ENCODE measurements at places on chromosomes 12 and 14. TPM values are rescaled to one million over a fixed set of nuclear protein-coding genes. Genes with fewer than 3 reads are reported as not detected.

DNA sequence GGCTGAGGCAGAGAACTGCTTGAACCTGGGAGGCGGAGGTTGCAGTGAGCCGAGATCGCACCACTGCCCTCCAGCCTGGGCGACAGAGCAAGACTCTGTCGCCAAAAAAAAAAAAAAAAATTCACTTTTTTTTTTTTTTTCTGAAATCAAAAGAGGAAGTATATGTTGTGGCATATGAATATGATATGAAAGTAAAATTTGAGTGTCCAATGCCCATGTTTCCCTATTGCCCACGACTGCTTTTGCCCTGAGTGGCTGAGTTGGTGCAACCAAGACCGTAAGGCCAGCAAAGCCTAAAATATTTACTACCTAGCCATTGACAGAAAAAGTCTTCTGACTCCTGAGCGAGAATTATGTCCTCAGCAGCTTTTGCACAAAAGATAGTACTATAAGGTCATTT lies 101.7 kb upstream of the PARP11 start:
- no peak overlapping the region for H3K27ac ChIP-seq
- H3K27me3 ChIP-seq = peaks cover 3% of the 10 kb centered on the region
- DNase-seq = no peak

- H3K27ac ChIP-seq = no peak overlapping the region
- no peaks in the 10 kb centered on the region for H3K4me1 ChIP-seq
- no peak for DNase-seq
- H3K4me3 ChIP-seq = no peak overlapping the region
- H3K36me3 ChIP-seq = no peaks in the 10 kb centered on the region
- H3K27me3 ChIP-seq = peaks cover 3% of the 10 kb centered on the region
These were observed 102.8 kb upstream of the COCH start for GRCh38 chr14:30771595-30771994.

DNA sequence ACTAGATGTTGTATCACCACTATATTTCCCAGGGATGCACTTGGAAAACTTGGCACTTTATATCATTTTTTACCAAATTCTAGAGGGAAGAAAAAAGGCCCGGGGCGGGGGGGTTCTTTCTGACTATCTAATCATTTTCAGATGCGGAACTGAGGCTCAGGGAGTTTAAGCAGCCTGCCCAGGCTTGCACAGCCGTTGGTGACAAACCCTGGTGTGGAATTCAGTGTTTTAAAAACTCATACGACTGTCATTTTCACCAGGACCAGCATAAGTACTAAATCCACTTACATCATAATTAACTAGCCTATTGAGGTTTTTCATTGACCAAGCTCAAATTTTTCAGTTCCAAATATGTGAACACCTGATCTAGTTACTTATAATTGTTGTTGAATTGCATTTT lies 181.0 kb downstream of the IPO8 start:
- no peaks in the 10 kb centered on the region for H3K4me1 ChIP-seq
- no peak overlapping the region for H3K4me3 ChIP-seq
- H3K27ac ChIP-seq = no peak overlapping the region
- no peaks in the 10 kb centered on the region for H3K36me3 ChIP-seq
- H3K27me3 ChIP-seq = no peaks in the 10 kb centered on the region

Gene SERPINA9
- total RNA-seq = not detected

DNA sequence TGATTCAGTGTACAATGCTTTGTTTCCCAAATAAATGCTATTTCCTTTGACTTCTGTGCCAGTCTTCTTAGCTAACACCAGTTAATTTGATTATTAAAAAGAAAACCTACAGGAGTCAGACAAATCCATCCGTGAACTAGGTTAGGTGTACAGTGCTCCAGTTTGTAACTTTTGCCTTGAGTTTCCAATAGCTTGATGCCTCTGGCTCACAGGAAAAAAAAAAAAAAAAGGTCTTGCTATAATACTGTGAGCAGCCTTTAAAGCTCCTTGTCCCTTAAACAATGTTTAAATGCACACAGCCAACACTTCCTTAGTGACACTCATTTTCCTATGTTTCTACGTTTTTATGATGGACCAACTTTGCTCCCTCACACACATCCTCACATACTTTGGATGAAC lies 71.8 kb upstream of the TMX1 start:
- no peaks in the 10 kb centered on the region for H3K4me1 ChIP-seq
- no peak overlapping the region for H3K27ac ChIP-seq
- no peak for DNase-seq
- no peaks in the 10 kb centered on the region for H3K36me3 ChIP-seq
- H3K27me3 ChIP-seq = no peaks in the 10 kb centered on the region
- H3K4me3 ChIP-seq = no peak overlapping the region

Gene ZNF891
- total RNA-seq = 2.6 TPM

- no peaks in the 10 kb centered on the region for H3K36me3 ChIP-seq
- H3K27ac ChIP-seq = peak overlapping the region; percentile 79
- H3K4me1 ChIP-seq = peaks cover 33% of the 10 kb centered on the region
These were observed 29.3 kb downstream of the SLC7A8 start for GRCh38 chr14:23153851-23154796.

- peak overlapping the region; percentile 32 for H3K27ac ChIP-seq
- H3K4me1 ChIP-seq = peaks cover 67% of the 10 kb centered on the region
- H3K27me3 ChIP-seq = no peaks in the 10 kb centered on the region
- H3K36me3 ChIP-seq = no peaks in the 10 kb centered on the region
- H3K4me3 ChIP-seq = no peak overlapping the region
These were observed 32.2 kb downstream of the SUSD6 start for GRCh38 chr14:69643430-69644200.

DNA sequence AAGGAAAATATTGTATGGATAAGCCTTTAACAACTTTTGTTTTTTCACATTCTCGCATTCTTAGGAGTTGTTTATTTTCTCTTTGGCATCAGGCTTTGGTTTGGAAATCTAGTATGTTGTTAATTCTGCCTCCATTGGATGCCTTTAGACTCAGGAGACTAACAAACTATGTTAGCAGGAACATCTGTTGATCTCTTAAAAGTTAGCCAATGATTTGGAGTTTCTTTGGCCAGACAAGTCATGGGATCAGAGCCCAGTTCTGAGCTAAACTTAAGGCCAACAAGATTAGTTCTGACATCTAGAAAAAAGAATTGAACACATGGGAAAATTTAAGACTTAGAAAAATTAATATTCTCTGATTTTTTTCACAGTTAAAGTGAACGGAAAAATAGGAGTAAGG lies 35.3 kb upstream of the STRAP start:
- no peaks in the 10 kb centered on the region for H3K36me3 ChIP-seq
- H3K4me1 ChIP-seq = no peaks in the 10 kb centered on the region
- no peak for DNase-seq

GRCh38 chr12:10721651-10722501 lies 1.2 kb downstream of the YBX3 start:
- H3K4me3 ChIP-seq = peak overlapping the region; percentile 91
- peak overlapping the region; percentile 98 for H3K27ac ChIP-seq
- peak; percentile 91 for DNase-seq
- H3K36me3 ChIP-seq = no peaks in the 10 kb centered on the region

Gene TBK1
- 25.0 TPM for total RNA-seq

- H3K4me1 ChIP-seq = no peaks in the 10 kb centered on the region
- no peak for DNase-seq
- no peaks in the 10 kb centered on the region for H3K36me3 ChIP-seq
- H3K27me3 ChIP-seq = no peaks in the 10 kb centered on the region
- H3K27ac ChIP-seq = no peak overlapping the region
- H3K4me3 ChIP-seq = no peak overlapping the region
These were observed 7.0 kb downstream of the CCDC63 start for GRCh38 chr12:110853836-110854235.

Gene WNT5B
- 6.1 TPM for total RNA-seq

DNA sequence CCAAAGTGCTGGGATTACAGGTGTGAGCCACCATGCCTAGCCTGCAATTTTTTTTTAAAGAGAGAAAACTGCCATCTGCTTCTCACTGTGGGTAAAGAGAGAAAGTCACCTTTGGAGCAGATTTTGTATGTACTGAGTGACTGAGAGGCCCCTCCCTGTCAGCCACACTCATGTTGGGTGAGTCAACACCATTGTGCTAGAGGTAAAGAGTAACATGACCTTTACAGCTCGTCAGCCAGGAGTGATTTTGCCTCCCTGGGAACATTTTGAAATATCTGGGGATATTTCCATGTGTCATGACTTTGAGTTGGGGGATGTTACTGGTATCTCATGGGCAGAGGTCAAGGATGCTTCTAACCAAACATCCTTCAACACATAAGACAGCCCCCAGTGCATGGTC lies 115.2 kb downstream of the KSR2 start:
- H3K27me3 ChIP-seq = peaks cover 5% of the 10 kb centered on the region
- DNase-seq = no peak
- no peaks in the 10 kb centered on the region for H3K36me3 ChIP-seq
- H3K27ac ChIP-seq = no peak overlapping the region
- H3K4me1 ChIP-seq = no peaks in the 10 kb centered on the region

GRCh38 chr14:52871606-52872005 lies 79.2 kb downstream of the FERMT2 start:
- H3K27me3 ChIP-seq = no peaks in the 10 kb centered on the region
- H3K36me3 ChIP-seq = peaks cover 87% of the 10 kb centered on the region
- no peak overlapping the region for H3K4me3 ChIP-seq

GRCh38 chr14:66240105-66240504 lies 246.1 kb upstream of the CCDC196 start:
- H3K4me3 ChIP-seq = no peak overlapping the region
- DNase-seq = no peak
- H3K27me3 ChIP-seq = peaks cover 4% of the 10 kb centered on the region
- H3K27ac ChIP-seq = no peak overlapping the region

Gene LRFN5
- total RNA-seq = 1.3 TPM

Gene PROX2
- total RNA-seq = 0.12 TPM

Gene LHX5
- not detected for total RNA-seq

DNA sequence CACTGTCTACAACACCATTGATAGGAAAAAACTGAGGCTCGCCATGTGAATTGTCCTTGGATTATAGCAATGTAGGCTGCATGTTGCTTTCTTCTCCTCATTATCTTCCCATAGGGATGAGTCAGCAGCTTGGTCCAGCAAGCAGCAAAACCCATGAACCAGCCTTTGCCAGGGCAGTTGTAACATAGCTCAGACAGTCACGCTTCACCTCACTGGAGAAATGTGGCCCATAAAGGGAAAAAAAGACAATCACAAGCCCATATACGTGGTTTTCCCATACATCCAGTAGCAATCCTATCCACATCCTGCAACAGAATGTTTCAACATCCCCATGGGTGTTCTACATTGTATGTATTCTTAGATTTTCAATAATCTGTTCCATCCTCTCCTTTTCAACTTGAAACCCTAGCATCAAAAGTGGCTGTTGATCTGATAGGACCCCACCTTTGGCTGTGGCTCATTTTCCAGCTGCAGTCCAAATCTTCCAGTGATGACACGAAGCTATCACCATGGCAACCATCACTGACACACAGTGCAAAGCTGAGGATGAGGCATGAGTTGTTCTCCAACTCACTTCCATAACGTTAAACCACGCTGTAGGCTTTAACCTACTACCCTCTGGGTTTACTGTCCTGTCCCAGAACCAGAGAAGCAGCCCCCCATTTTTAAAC lies 34.0 kb downstream of the GRIN2B start:
- no peak overlapping the region for H3K27ac ChIP-seq
- peaks cover 4% of the 10 kb centered on the region for H3K27me3 ChIP-seq
- no peak for DNase-seq
- H3K4me3 ChIP-seq = no peak overlapping the region

GRCh38 chr12:126776026-126776655 lies 1490.8 kb upstream of the TMEM132C start:
- no peaks in the 10 kb centered on the region for H3K36me3 ChIP-seq
- no peak overlapping the region for H3K27ac ChIP-seq
- H3K27me3 ChIP-seq = no peaks in the 10 kb centered on the region
- DNase-seq = no peak
- no peak overlapping the region for H3K4me3 ChIP-seq
- H3K4me1 ChIP-seq = no peaks in the 10 kb centered on the region

Gene RASSF9
- total RNA-seq = 11.0 TPM

DNA sequence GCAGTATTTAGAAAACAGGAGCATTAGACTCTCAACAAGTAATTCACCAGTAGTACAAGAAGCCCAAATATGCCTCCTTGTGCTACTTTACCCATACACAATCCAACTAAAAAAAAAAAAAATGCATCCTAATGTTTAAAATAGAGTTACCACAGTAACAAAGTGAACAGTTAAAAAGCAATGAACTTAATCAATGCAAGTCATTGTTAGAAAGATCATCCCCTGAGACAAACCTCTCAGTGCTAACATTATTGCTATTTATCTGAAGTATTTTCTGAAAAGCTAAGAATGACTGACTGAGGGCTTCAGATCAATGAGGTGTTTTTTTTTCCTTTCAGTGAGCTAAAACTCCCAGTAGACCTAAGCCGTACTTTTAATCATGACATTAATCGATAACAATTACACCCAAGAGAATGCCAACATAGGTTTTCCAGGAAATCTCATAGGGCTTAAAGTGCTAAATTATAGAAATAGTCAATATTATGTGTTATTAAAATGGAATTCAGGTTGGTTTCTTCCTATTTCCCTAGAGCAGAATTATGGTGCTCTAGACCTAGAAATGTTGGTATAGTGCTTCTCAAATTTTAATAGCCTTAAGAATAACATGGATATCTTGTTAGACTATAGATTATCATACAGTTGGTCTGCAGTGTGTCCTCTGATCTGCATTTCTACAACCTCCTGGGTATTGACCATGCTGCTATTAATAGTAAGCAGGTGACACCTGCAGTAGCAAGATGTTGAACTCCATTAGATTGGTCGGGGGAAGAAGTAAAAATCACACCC lies 123.0 kb downstream of the PRKD1 start:
- H3K27me3 ChIP-seq = no peaks in the 10 kb centered on the region
- no peak overlapping the region for H3K4me3 ChIP-seq
- no peak for DNase-seq

GRCh38 chr12:108312693-108313189 lies 26.4 kb downstream of the CMKLR1 start:
- no peak overlapping the region for H3K4me3 ChIP-seq
- peak overlapping the region; percentile 83 for H3K27ac ChIP-seq
- H3K4me1 ChIP-seq = peaks cover 89% of the 10 kb centered on the region
- DNase-seq = peak; percentile 69
- no peaks in the 10 kb centered on the region for H3K36me3 ChIP-seq

- H3K4me3 ChIP-seq = no peak overlapping the region
- no peak overlapping the region for H3K27ac ChIP-seq
- H3K27me3 ChIP-seq = no peaks in the 10 kb centered on the region
- DNase-seq = no peak
- no peaks in the 10 kb centered on the region for H3K4me1 ChIP-seq
These were observed 20.0 kb upstream of the BBS10 start for GRCh38 chr12:76368230-76368629.

DNA sequence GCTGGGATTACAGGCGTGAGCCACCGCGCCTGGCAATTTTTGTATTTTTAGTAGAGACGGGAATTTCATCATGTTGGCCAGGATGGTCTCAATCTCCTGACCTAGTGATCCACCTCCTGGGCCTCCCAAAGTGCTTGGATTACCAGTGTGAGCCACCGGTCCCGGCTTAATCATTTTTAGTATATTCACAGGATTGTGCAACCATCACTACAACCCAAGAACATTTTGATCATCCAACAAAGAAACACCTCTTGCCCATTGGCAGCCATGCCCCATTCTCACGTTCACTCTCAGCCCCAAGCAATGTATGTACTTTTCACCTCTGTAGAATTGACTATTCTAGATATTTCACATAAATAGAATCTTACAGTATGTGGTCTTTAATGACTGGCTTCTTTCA lies 19.9 kb downstream of the SP1 start:
- no peaks in the 10 kb centered on the region for H3K27me3 ChIP-seq
- no peak overlapping the region for H3K4me3 ChIP-seq
- no peak for DNase-seq
- H3K36me3 ChIP-seq = peaks cover 43% of the 10 kb centered on the region
- H3K4me1 ChIP-seq = no peaks in the 10 kb centered on the region

GRCh38 chr12:1530592-1531152 lies 63.7 kb downstream of the FBXL14 start:
- peak overlapping the region; percentile 58 for H3K4me3 ChIP-seq
- peaks cover 51% of the 10 kb centered on the region for H3K27me3 ChIP-seq
- H3K36me3 ChIP-seq = no peaks in the 10 kb centered on the region
- H3K4me1 ChIP-seq = peaks cover 15% of the 10 kb centered on the region
- no peak overlapping the region for H3K27ac ChIP-seq

Measured in lower lobe of right lung (tissue), 2 donors.